ENCODE measurements at places on chromosomes 7 and 10.

GRCh38 chr7:29987811-29988317 is 1.7 kb downstream of the SCRN1 start:
- peak; percentile 81 for DNase-seq

DNA sequence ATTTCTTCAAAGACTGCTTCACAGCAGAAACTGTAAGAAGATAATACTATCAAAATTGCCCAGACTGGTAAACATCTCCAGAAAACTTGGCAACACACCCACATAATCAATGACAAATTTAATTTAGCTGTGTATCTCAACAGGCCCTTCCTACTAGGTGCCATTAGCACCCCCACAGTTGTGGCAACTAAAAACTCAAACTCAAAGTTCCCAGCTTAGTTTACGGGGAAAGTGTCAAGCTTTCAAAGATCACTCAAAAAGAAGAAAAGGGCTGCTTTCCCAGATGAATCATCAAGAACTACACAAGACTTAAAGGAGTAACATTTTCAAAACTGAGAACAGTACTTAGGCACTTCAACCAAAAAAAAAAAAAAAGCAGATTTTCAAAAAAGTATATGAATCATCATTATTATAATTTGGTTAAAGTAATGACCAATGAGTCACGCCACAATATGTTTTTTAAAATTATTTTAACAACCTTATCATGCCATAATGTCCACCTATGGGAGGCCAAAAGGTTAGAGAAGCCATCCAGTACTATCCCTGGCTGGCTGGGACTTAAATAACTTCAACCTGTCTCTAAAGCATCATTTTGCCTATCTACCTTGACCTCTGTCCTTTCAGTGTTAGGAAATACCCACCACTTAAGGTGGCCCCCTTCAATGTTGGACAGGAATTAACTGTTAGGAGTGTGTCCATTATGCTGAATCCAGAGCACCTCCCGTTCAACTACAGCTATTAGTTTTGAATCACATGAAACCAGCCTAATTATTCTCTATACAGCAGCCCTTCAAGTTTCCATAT is 90.8 kb downstream of the ZFAND4 start:
- no peak for DNase-seq

- DNase-seq = no peak
Observed at GRCh38 chr10:6518791-6519429, 61.2 kb downstream of the PRKCQ start.

GRCh38 chr10:121500701-121501332 is 97.4 kb downstream of the FGFR2 start:
- no peak for DNase-seq

- DNase-seq = no peak
Observed at GRCh38 chr10:10865303-10865702, 152.4 kb upstream of the CELF2 start.

GRCh38 chr10:98457721-98458120 is 11.0 kb upstream of the HPS1 start:
- DNase-seq = no peak

GRCh38 chr7:901388-902154 is 25.2 kb downstream of the GET4 start:
- no peak for DNase-seq

DNA sequence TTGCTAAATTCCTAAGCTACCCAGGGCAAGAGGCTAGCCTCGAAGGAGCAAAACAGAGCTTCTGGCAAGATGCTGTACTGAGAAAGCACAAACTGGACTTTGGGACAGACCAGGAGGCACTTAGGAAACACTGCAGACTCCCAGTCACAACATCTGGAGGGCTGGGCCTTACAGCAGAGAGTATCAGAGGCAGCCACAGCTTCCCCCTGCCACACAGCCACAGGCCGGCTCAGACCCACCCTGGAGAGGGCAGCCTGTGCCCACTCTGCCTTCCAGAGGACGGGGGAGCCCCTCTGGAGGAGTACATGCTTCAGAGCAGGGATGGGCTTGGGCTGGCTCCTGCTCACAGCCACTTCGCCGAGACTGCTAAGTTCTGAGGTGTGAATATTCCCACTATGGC is 17.4 kb downstream of the ESYT2 start:
- DNase-seq = no peak

- no peak for DNase-seq
Observed at GRCh38 chr7:130147710-130148325, 57.4 kb downstream of the TMEM209 start.

- no peak for DNase-seq
Observed at GRCh38 chr7:37201003-37201875, 247.4 kb downstream of the ELMO1 start.

DNA sequence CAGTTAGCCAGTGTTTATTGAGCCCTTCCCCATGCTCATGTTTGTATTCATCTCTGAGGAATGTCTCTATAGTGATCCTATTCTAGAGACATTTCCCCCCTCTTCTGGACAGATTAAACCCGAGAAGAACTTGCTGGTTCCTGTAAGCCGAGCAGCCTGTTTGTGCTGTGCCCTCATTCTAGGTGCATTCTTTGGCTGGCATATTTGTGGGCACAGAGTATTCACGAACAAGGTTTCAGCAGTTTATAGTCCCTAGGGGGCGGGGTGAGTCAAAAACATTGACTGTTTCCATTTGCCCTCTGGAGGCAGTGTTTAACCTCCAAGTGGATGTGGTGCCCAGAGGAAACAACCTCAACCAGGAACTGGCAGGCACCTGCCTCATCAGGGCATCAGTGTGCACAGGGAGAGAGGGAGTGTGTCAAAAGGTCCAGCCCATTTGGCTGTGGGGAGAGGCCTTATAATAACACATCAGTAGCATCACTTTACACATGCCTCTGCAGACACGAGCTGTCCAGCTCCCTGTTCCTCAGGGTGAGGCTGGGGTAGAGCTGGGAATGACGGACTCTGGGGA is 273.3 kb upstream of the LRGUK start:
- peak; percentile 51 for DNase-seq

DNA sequence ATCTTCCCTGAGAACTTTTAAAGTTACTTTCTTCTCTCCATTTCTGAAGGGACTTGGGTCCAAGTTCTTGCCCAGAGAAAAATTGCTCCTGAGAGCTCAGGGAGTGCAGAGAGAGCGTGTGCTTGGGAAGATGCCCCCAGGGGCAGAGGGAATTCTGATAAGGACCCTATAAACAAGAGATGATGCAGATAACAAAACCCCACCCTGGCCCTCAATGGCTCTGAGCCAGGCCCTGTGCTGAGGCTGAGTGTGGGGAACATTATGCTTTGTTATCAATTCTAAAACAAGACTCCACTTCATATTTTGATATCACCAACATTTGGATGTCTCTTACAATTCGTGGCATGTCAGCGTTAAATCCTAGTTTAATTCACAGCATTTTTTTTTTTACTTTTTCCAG is 34.4 kb upstream of the HABP2 start:
- DNase-seq = no peak

- DNase-seq = no peak
Observed at GRCh38 chr7:26305090-26305868, 13.6 kb downstream of the SNX10 start.

- DNase-seq = no peak
Observed at GRCh38 chr7:128352153-128352537, 8.4 kb upstream of the RBM28 start.

DNA sequence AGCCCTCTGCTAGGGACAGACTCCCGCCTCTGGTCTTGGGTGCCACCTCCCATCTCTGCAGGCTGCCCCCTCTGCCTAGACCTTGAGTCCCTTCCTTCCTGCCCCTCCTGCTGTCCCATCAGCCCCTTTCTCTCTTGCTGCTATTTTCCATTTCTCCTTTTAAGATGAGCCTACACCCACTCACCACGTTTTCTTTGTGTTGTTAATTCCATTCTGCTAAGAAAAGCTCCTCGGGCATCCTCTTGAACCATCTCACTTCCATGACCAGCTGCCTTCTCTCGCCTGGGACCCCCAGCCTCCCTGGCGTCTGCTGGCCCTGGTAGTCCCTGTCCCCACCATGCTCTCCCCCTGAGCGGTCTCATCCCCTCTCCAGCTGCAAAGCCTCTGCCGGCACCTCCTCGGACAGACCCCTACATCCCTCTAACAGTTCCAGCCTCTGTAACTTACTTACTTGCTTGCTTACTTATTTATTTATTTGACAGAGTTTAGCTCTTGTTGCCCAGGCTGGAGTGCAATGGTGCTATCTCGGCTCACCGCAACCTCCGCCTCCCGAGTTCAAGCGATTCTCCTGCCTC is 95.8 kb upstream of the SH2B2 start:
- DNase-seq = no peak

DNA sequence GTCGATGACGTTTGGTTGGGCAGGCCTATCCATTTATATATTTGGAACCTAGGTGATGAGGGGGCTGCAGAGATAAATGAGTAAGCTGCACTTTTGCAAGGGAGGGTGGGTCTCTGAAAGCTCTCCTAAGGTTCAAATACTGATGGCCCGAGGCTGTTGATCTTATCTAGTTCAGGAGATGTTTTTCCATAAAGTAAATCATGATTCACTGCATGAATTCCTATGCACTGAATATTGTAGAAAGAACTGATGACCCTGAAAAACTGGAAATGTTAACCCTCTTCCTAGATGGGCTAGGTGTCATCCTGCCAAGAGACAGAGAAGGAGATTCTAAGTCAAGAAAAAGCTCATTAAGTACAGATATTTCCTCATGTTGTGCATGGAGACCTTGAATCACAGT is 459.9 kb downstream of the PLXNA4 start:
- DNase-seq = no peak

- DNase-seq = no peak
Observed at GRCh38 chr10:71562181-71562580, 157.4 kb downstream of the C10orf105 start.

GRCh38 chr7:37449621-37450020 is 957 bp upstream of the ELMO1 start:
- DNase-seq = no peak

GRCh38 chr7:142030294-142030693 is 34.6 kb downstream of the MGAM start:
- DNase-seq = no peak

DNA sequence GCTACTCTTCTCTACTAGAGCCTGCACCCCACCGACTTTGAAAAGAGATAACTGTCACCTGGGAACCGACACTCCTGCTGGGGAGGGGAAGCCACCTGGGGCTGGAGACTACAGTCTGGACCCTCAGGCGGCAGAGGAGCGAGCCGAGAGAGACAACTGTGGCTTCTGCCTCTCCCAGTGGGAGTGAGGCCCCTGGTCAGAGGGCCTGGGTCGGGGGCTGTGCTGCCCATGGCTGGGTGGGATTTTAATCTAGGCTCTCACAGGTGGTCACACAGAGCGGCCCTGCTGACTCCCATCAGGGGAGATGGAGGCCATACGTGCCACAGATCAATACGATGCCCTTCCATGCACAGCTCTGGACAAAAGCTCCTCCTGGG is 372.1 kb downstream of the DNAJB6 start:
- DNase-seq = no peak

GRCh38 chr10:15353471-15354017 is 17.5 kb downstream of the FAM171A1 start:
- no peak for DNase-seq

GRCh38 chr7:71843676-71844075 is 568.5 kb downstream of the CALN1 start:
- no peak for DNase-seq

DNA sequence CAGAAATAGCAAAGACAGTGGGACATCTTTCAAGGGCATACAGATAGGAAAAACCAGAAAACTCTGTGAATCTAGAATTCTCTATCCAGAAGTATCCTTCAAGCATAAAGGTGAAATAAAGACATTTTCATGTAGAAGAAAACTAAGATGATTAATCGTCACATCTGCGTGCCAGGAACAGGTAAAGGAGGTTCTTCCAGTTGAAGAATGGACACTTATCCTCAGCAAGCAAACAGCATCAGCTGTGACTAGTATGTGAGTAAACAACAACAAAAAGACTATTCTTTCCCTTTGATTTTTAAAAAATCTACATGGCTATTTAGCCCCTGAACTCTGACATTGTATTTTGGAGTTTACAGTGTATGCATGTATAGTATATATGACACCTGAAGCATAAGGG is 124.9 kb downstream of the LRMDA start:
- DNase-seq = no peak

GRCh38 chr10:33556103-33556502 is 221.6 kb upstream of the NRP1 start:
- no peak for DNase-seq

DNA sequence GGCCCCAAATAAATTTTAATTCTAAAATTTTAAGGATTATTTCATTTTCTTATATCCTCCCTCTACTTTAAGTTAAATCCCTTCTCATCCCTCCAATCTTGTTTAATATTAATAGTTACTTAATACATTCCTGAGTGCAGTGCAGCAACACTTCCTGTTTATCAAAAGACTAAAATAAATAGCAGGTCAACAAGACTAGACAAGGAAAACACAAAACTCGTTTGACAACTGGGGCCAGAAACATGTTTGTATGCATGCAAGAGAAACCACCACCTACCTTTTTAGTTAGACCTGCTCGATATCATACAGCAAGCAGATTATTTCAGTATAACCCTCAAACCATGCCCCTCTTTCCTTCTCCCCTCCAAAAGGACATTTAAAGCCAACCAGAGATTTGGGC is 95.8 kb downstream of the PARD3 start:
- no peak for DNase-seq

GRCh38 chr10:59865101-59865500 is 41.3 kb downstream of the CCDC6 start:
- no peak for DNase-seq

DNA sequence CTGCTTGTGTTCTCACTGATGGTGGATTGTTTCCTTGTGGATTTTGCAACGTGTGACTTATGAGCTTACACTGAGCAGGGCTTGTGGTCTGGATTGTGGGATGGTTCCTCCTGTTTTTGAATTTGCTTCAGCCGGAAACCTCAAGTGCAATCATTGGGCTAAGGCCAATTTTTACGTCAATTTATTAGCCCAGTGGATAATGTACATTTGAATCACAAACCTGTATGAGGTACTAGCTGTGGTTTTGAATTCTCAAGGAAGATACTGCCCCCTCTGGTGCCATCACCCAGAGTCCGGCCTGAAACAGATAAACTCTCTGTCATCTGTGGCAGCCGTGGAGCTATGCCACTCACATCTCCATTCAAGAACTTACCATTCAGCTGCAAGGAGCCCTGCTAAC is 7.3 kb upstream of the ZNF777 start:
- DNase-seq = no peak

DNA sequence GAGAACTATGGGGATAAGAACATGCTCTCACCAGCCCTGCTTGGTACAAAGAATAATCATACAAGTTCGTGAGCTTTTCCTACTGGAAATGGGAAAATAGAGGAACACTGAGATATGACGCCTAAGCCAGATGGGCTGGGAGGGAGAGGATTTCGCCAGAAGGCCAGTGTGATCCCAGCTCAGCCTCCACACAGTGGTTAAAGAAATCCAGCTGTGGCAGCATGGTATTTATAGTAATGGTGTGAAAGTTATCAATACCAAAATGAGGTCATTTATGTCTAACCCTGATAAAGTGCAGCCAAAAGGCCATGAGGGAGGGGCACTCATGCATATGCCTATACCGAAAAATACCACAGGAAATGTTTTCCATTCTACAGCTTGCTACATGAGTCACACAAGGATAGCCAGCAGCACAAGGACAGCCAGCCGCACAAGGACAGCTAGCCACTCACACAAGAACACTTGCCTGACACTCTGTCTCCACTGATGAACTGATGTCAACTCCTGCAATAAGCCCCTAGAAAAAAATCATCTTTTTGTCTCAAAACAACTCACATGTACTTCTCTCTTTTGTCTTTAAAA is 49.4 kb downstream of the FRMPD2 start:
- DNase-seq = no peak

GRCh38 chr10:852386-852785 is 79.1 kb downstream of the LARP4B start:
- DNase-seq = no peak

GRCh38 chr10:71323407-71323806 is 4.3 kb downstream of the SLC29A3 start:
- DNase-seq = no peak

All from Panc1 (cell line).